ENCODE measurements at places on chromosomes 2 and 18.

GRCh38 chr2:241877989-241878970 is 8.8 kb downstream of the RTP5 start:
- DNase-seq = peak; percentile 79

DNA sequence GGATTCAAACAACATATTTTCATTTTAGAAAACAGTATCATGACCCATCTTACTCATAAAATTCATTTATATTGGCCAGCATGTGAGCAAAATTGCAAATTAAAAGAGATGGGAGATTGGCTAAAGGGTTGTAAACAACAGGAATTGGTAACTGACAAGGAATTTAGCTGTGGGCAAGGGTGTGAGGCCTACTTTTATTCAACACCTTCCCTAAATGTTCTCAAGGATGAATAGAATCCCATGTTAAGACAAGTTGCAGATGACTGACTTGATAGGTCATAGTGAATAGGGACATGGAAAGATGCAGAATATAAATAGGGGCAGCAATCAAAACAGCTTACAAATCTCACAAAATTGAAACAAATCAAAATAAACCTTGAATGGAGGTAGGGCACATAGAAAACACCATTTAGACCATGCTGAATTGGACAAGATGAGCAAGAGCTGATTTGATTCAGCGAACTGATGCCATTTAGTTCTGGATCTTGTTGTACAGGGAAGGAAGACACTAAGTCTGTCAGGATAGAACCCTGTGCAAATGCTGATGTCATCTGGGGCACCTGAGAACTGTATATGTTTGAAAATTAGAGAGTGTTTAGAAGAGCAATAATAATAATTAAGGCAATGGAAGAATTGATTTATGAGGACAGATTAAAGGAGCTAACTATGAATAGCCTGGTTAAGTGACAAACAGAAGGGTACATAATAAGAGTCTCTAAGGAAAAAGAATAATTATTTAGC is 509.7 kb downstream of the ZEB2 start:
- no peak for DNase-seq

DNA sequence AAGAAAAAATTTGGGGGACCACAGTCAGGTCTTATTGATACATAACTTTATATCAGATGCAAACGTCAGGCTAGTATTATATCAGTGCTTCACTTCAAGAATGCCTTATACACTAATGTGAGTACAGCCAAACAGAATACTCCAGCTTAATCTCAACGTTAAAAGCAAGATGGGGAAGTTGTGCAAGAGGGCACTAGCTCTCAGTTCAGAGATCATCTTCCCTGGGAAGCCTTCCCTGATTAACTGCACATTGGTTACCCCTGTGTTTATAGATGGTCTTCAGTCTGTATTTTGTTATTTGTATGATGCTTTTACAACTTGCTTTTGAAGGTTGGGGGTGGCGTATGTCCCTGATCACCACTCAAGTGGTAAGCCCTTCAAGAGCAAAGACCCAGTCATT is 11.4 kb downstream of the EPAS1 start:
- no peak for DNase-seq

GRCh38 chr2:152278526-152278925 is 56.4 kb upstream of the FMNL2 start:
- DNase-seq = no peak

- no peak for DNase-seq
Measured at GRCh38 chr18:77996737-77997136, 747.1 kb downstream of the GALR1 start.

- no peak for DNase-seq
Measured at GRCh38 chr2:201881741-201882140, 75.4 kb downstream of the CDK15 start.

DNA sequence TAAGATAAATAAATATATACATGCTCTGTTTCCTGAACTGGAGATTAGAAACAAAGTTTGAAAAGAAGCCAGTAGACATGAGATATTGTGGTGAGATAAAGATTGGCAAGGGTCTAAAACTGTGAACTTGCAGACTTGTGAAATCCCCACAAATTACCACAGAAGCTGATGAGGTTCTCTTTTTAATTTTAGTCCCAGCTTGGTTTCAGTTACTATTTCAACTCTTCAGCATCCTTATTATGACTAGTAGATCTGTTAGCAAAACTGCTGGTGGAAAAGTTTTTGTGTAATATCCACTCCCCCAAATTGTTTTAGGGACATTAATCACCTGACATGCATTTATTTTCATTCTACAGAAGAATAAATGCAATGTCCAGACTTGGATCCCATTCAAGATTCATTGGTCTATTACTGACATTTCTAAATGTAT is 20.8 kb downstream of the RASGRP3 start:
- DNase-seq = peak; percentile 71

DNA sequence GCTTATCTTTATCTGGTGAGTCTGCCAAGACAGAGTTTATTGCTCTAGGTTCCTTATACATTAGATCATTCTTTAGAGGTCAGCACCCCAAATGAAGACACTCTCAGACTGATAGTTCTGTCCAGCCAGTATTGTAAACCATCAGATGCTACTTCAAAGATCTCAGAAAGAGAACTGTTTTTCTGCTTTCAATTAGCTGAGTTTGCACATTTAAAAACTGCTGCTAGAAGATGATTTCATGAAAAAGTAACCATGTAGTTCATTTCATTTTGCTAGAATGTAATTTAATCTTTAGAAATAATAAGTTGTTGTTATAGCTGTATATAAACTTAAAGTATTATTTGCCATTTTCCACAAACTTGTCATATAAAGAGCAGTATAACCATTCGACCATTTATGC is 344.5 kb upstream of the ATP5MC3 start:
- DNase-seq = no peak

DNA sequence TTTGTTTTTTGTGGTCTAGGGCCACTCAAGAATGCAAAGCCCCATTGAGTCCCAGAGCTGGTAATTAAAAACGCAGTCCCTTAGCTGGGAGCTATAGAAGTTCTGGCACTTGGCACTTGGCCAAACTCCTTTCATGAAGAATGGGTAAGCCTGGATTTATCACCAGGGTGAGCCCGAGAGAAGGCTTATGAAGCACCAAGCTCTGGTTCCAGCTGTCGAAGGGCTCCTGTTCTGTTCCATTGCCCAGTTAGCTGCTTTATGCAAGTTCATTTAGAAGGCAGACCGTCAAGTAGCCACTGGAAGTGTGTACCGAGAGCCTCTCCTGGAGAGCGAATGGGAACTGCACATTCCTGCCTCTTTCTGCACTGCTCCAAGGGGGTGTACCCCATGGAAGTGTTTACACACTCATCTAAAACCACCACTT is 14.2 kb downstream of the ECEL1 start:
- no peak for DNase-seq

DNA sequence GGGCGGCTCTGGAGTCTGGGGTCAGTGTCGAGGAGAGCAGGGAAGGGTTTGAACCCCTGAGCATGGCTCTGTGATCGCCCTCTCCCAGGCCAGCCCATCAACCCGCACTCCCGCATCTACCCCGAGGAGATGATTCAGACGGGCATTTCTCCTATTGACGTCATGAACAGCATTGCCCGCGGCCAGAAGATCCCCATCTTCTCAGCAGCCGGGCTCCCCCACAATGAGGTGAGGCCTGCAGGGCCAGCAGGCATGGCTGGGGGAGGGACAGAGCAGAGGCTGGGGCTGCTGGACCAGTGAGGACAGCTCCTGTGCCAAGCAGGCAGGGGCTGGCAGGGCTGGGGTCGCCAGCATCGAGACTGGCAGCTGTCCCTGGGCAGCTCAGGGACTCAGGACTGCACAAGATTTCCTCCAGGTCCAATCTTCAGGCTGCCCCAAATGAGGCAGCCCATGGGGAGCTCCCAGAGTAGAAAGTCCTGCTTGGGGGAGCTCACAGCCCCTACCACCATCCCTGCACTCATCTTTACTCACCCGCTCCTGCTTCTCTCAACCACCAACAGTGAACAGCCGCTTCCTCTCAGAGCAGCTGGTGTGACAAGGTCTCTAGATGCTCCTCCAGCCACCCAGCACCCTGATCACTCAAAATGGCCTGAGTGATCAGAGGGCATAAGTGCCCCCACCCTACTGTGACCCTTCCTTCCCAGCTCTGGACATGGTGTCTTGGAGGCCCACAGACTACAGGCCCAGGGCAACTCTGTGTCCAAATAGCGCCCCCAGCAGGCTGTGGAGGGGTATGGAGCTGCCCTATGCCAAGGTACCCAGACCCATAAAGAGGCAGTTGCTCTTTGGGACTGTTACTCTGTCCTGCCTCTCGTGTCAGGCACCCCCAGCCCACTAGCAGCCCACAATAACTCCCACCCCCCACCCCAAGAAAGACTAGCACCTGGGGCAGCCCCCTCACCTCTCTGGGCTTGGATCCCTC is 18.3 kb upstream of the ANKRD53 start:
- DNase-seq = no peak

GRCh38 chr2:9666306-9666705 is 35.5 kb upstream of the YWHAQ start:
- DNase-seq = no peak

- DNase-seq = no peak
Measured at GRCh38 chr2:181896286-181896685, 4.8 kb downstream of the ITPRID2 start.

- no peak for DNase-seq
Measured at GRCh38 chr18:22346953-22347605, 70.6 kb downstream of the CTAGE1 start.

DNA sequence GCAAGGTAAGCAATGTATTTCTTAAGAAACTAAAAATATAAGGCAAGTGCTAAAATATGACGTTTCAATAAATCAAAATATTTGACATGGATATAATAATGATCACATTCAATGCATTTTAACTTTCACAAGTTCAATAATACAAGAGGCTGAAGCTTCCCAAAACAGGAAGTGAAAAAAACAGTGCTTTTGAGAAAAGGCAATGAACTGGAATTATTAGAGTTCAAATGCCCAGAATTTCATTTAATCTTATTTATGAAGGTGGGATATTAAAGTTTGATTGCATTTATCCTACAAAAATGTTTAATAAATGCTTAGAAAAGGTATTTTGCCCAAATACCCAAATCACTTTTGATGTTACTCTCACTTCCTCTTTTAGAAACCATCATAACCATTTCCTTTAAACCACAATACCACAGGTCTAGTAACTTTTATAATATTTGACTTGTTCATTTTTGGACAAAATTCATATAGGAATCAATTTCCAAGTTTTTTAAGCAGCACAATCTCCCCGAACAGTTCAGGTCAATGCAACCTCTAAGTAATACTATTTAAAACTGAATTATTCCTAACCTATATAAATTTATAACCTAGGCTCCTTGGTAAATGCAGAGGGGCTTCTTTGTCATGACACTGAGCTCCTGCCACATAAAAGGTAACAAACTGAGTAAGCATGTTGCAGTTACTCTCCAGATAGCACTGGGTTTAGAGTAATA is 2.1 kb downstream of the NCKAP1 start:
- peak; percentile 70 for DNase-seq

DNA sequence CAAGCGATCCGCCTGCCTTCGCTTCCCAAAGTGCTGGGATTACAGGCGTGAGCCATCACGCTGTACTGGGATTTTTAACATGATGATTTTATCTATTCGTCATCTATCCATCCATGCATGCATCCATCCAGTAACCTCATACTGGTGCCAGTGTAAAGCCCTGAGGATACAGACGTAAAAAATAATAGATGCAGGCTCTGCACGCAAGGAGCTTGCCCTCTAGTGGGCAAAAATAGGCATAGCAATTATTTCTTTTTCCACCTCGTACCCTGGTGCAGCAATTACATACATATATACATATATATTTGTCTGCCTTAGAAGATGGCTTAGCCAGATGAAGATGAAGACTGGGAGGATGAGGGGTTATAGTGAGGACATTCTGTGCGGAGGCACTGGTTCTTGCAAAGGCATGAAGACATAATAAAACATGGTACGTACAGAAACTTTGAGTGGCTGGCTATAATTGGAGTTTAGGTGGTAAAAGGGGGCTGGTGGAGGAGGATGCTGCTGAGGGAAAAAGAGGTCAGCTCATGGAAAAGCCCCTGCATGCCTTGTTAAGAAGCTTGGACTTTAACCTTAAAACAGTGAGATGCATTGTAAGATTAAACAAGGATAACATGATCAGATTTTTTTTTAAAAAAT is 19.6 kb upstream of the RPIA start:
- peak; percentile 72 for DNase-seq

- DNase-seq = no peak
Measured at GRCh38 chr2:164535280-164536025, 85.8 kb downstream of the GRB14 start.

DNA sequence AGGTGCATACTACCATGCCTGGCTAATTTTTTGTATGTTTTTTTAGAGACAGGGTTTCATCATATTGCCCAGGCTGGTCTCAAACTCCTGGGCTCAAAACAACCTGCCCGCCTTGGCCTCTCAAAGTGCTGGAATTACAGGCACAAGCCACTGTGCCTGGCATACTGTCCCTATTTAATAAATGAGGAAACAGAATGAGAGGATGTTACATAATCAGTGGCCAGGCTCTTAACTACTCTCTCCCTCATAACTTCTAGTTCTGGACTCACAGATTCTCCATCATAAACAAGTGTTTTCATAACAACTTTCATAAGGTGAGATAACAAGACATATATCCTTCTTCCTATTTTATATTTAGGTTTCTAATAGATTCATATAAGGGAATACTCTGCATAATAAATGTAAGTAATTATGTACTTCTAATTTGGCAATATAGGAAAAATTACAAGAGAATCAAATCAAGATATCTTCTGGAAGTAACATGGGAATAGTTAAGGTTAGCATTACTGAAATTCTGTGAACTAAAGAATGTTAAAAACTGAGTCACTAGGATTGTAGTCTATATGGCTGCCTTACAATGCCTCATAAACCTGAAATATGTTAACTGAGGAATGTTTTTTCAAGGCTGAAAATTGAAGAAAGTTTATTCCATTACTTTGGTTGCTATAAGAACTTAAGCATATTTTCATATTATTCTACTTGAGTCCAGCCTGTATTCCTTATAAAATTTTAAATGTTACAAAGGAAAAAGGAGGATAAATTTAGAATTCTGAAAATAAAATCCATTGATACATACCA is 71.3 kb downstream of the SLC25A12 start:
- no peak for DNase-seq

GRCh38 chr2:215360596-215360995 is 48.7 kb downstream of the ATIC start:
- no peak for DNase-seq

DNA sequence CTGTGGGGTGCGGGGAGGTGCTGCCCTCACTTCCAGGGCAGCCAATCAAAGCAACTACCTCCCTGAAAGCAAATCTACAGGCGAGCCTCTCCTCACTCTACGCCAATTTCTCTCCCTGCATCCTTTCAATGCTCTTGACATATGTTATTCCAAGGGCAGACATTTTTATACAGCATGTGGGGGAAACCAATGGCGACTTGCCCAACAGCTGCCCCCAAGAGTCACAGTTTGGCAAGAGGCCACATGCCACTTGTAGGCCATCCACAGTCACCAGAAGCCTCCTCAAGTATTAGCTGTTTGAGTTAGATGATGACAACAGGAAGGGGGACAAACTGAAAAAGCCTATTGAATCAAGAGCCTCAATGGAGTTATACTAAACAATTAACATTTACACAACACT is 114.6 kb downstream of the MYO5B start:
- DNase-seq = no peak

DNA sequence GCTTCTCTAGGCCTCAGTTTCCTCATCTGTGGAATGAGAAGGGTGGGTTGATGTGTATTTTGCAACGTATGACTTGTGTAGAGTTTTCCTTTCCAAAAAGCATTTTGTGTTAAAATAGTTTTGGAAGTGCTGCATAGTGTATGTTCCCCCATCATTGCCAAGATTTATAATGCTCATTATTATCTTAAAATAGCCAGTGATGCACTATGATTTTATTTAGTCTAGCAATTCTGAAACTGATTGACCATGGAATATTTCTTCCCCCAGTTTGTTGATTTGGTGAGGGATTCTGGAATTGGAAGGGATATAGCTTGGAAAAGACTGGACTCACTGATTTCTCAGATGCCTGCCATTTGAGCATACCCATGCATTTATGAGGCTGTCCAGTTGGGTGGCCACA is 130.6 kb downstream of the CCDC85A start:
- no peak for DNase-seq
